Muscle of arm (tissue), 14 donors: ENCODE measurements at places on chromosomes 5 and 9. TPM values are rescaled to one million over a fixed set of nuclear protein-coding genes. Genes with fewer than 3 reads are reported as not detected.

Gene PCDHGB4
- 2.1 TPM for polyA plus RNA-seq

Gene PGGT1B
- polyA plus RNA-seq, result 23.5 TPM

Gene SPATA31C1
- polyA plus RNA-seq, result not detected

Gene FST
- 76.0 TPM for polyA plus RNA-seq

Gene C9
- polyA plus RNA-seq, result 0.22 TPM

Gene NDST1
- polyA plus RNA-seq, result 50.7 TPM

Gene NEURL1B
- polyA plus RNA-seq, result 29.9 TPM

Gene SLC36A2
- not detected for polyA plus RNA-seq

Gene PAIP2
- polyA plus RNA-seq, result not detected

Gene RFX3
- polyA plus RNA-seq, result 6.7 TPM

Gene IL7R
- 3.2 TPM for polyA plus RNA-seq

Gene ASPN
- 506 TPM for polyA plus RNA-seq

Gene ZNF883
- not detected for polyA plus RNA-seq

Gene COL15A1
- polyA plus RNA-seq, result 180 TPM

Gene TBCA
- polyA plus RNA-seq, result 286 TPM

Gene FAM78A
- polyA plus RNA-seq, result 33.6 TPM

Gene OSMR
- 11.0 TPM for polyA plus RNA-seq

Gene MYOT
- polyA plus RNA-seq, result 127 TPM

Gene ZNF367
- polyA plus RNA-seq, result 6.4 TPM

DNA sequence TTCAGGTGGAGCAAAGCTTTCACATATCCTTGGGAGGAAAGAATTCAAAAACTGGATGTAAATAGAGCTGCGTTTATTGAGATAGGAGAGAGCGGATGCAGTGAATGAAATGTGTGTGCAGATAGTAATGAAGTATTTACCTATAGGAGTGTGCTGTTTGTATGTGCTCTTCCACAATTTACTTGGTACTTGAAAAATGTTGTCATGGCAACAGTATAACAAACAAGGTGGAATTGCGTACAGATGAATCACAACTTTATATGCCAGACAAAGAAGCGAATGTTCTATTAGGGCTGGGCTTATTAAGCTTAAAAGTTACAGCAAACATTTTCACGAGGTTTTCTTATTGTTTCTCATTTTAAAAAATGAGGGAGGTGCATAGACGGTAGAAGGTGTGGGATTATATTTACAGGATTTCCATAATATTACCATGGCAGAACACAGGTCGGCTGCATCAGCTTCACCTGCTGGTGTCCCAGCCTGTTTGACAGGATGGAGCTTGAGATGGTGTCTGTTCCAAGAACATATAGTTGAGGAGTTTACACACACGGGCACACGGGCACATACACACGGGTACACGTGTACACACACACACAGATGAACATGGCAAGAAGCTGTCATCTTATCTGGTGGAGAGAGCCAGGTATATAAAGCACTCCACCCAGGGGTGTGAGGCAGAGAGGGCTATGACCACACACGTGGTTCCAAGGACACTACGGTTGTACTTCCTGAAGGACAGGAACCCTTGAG lies 155.7 kb downstream of the RMI1 start:
- DNase-seq, result no peak

DNA sequence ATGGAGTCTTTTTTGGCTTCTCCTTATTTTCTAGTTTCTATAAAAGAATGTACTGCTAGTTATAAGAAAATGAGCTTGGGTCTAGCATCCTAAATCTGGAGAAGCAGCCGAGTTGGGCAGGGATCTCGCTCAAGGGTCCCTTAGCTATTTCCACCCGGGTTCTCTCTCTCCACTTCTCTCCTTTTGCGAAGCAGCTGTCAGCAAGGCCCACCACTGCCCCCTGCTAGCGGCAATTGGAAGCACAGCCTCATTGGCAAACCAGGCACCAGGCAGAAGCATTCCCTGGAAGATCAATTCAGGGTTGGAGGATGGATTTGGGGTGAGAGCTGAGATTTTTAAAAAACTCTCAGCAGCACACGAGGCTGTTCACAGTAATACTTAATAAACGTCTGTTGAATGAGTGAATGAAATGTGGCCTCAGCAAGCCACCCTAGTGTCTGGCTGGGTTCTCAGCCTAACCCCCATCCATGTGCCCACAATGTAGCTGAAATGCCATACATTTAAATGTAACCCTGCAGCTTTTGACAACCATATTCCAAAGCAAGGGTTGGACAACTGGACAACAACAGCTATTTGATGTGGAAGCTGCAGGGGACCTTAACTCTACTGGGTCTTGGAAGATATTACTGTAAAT lies 34.6 kb upstream of the TNIP1 start:
- peak; percentile 73 for DNase-seq

DNA sequence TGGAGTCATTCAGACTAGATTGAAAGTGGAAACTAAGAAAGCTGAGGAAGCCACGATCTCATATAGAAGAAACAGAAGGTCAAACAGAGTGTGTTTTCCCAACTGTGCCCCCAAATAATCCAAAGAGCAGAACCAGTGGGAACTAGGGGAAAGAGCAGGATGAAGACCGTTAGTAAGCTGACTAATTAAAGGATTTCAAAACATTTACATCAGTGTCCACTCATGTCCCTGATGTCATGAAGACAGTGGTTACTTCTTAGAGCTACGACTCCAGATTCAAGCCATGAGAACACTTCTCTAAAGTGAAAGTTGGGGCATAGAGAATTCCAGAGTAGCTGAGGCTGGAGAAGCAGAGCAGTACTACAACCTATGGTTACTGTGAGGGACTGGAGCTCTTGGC lies 119.6 kb upstream of the SLC12A2 start:
- no peak for DNase-seq

DNA sequence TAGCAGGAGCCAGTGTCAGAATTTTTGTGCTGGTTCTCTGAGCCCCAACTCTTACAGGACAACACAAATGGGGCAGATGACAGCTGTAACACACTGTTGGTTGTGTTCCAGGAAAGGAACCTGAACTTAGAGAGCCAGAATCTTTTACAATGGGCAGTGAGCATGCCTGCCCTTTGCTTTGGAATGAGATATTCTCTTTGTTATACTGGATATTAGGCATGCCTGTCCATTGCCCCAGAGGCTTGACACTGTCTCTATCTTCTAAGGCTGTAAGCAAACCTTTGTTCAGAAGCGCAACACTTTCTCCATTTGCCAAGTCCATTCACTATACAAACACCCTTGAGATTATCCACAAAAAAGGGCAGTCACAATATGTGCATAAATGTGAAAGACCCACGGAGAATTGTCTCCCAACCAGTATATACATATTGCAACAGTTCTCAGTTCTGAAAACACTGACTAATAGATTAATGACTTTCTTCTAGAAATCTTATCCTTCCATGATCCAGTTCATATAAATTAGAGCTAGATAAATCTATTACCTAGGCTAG lies 26.3 kb upstream of the CEP120 start:
- no peak for DNase-seq

- no peak for DNase-seq
Measured at GRCh38 chr9:89878687-89879086, 273.9 kb downstream of the GADD45G start.

- no peak for DNase-seq
Measured at GRCh38 chr5:150148117-150148927, 7.3 kb downstream of the PDGFRB start.

GRCh38 chr9:138122201-138122600 lies 244.6 kb downstream of the CACNA1B start:
- no peak for DNase-seq

- DNase-seq, result no peak
Measured at GRCh38 chr5:10645146-10645545, 81.3 kb downstream of the ANKRD33B start.

- no peak for DNase-seq
Measured at GRCh38 chr5:160792732-160793529, 59.1 kb downstream of the ATP10B start.

GRCh38 chr5:75053304-75054133 lies 1.2 kb upstream of the GCNT4 start:
- DNase-seq, result peak; percentile 51

- no peak for DNase-seq
Measured at GRCh38 chr9:131048332-131048731, 39.4 kb downstream of the LAMC3 start.

- DNase-seq, result no peak
Measured at GRCh38 chr5:135307143-135307903, 91.7 kb downstream of the MACROH2A1 start.

- DNase-seq, result no peak
Measured at GRCh38 chr5:84709075-84709474, 324.4 kb upstream of the EDIL3 start.

GRCh38 chr5:142545650-142546322 lies 140.1 kb downstream of the FGF1 start:
- DNase-seq, result no peak

- DNase-seq, result peak; percentile 36
Measured at GRCh38 chr9:76269789-76270188, 124.4 kb downstream of the RFK start.

GRCh38 chr9:8872802-8873201 lies 1073.2 kb upstream of the DMAC1 start:
- DNase-seq, result no peak

DNA sequence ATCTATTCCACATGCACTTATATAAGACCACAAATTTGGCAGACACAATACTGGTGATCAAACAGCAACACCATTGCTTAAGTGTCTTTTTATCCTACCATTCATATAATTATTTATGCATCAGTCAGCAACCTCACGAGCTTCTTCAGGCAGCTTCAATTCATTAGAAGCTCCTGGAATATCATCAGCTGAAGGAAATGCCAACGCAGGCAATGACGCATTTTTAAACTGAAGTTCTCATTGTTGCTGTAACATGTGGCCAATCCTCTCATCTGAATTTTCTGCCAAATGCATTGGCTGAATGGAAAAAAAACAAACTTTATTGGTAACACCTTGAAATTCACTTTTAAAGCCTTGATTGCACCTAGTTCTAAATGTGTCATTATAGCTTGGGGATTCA lies 376.4 kb upstream of the RGMB start:
- no peak for DNase-seq

DNA sequence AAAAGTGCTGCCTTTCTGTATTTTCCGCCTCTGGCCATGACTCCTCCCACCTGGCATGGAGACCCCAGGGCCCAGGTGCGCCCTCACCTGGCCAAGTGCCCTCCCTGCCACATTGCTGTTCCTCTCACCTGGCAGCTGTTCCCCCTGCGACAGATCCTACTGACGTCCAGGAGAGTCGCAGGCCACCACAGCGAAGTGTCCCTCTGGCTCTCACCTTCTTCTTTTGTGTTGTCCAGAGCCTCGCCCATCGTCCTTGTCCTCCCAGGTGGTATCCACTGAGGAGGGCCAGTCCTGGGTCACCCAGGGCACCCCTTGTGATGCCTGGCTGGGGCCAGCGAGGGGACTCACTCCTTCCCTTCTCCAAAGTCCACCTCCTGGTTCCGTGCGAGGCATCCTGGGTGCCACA lies 2.6 kb downstream of the NKD2 start:
- no peak for DNase-seq

GRCh38 chr5:118580949-118581348 lies 407.4 kb downstream of the DTWD2 start:
- DNase-seq, result no peak

GRCh38 chr9:95991326-95991725 lies 115.8 kb downstream of the ERCC6L2 start:
- no peak for DNase-seq

DNA sequence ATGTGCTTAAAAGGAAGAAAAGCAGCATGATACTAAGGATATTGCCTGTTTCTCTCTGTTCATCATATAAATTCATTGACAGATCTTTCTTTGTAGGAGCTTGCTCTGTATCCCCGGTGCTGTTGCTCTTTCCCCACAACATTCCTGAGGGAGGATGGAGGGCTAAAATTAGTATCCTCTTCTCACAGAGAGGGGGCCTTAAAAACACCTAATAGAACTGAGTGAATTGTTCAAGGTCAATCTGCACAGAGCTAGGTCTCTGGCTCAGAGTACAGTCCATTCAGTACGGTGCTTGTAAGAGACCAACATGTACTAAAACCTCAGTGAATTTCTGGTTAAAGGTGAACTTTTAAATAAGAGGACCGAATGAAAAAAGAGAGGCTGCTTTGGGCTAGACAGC lies 88.7 kb downstream of the PALM2AKAP2 start:
- DNase-seq, result no peak

DNA sequence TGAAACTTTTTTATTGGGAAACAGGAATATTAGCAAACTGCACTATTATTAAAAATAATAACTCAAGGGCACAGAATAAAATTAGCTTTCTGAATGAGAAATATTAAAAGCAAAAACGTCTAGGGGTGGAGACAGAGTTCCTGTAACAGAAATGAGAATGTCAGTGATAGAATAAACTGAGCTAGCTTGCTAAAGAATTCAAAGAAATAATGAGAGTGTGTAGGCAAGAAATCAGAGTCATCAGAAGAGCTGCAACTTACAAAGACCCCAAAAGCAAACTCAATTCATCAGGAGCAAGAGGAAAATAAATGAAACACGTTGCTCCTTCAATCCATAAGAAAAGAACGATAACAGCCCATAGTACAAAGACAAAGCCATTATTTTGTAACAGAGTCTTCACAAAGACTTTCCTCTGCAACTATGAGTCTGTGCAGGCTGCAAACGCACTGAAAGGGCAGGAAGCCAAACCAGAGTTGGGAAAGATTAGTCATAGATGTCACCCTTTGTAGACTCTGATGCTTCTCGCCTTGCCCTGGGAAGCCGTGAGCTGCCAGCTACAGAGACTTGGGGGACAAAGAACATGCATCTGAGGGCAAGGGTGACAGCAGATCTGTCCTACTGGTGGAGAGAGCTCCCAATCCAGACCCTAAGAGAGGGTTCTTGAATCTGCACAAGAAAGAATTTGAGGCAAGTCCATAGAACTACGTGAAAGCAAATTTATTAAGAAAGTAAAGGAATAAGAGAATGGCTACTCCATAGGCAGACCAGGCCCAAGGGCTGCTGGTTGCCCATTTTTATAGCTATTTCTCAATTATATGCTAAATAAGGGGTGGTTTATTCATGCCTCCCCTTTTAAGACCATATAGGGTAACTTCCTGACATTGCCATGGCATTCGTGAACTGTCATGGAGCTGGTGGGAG lies 40.8 kb downstream of the SHC3 start:
- DNase-seq, result peak; percentile 36

- no peak for DNase-seq
Measured at GRCh38 chr9:88988796-88989641, 2.2 kb upstream of the S1PR3 start.

DNA sequence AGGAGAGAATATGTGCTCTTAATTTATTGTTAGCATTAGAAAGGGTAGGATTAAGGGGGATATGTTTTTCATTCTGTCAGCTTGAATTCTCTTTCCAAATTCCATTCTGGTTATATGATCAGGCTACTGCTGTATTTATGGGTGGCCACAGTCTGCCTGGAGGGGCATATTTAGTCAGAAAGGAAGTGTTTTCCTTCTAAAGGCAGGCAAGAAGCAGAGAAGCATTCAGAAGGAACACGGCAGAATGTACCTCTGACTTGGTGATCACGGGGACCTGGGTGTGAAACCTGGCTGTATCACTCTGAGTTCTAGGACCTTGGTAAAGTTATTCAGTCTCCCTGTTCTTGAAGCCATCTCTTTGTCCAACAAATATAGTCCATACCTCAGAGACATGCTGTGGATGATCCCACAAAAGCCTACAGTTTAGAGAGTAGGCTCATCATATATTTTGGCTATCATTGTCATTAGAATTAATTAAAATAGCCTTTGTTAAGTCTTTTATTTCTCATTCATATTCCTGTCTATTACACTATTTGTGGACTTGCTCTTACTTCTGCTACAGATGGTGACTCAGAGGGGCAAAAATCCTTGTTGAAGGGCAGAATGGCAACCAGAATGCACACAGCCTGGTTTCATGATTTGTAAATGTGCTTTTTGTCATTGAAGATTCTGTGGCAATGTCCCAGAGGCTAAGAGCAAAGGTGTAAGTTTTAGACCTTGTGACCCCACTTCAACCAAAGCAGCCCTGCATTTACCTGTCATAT lies 2.7 kb downstream of the TNC start:
- no peak for DNase-seq
